A673 (cell line): ENCODE measurements at places on chromosomes 2 and 18. TPM values are rescaled to one million over a fixed set of nuclear protein-coding genes. Genes with fewer than 3 reads are reported as not detected.

The CIDEA gene
- not detected in 2 replicates for total RNA-seq

DNA sequence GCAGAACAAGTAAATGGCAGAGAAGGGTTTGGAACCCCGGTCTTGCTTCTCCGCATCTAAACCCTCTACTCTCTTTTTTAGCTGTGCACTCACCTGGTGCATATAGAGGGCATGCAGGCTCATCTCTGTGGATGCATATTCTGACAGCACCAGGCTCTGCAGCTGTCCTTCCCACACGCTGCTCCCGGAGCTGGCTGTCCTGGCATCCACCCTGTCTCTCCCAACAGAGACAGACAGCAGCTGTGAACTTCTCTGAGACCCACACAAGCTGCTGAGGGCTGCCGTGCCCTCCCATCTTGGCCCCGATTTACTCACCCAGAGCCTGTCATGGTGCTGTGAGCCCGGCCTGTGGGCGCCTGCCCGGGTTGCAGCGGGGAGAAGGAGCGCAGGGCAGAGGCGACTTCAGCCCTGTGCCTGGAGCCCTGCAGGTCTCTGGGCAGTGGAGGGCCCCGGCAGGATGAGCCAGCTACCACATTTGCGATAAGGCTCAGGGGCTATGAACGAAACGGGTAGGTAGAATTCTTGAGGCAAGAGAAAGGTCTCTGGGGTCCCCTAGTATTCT is 3.3 kb upstream of the ABCB6 start:
- DNase-seq, result no peak

GRCh38 chr18:57910134-57910533 is 107.0 kb upstream of the ATP8B1 start:
- DNase-seq, result no peak

The KCNJ13 gene
- total RNA-seq, result not detected in 2 replicates

DNA sequence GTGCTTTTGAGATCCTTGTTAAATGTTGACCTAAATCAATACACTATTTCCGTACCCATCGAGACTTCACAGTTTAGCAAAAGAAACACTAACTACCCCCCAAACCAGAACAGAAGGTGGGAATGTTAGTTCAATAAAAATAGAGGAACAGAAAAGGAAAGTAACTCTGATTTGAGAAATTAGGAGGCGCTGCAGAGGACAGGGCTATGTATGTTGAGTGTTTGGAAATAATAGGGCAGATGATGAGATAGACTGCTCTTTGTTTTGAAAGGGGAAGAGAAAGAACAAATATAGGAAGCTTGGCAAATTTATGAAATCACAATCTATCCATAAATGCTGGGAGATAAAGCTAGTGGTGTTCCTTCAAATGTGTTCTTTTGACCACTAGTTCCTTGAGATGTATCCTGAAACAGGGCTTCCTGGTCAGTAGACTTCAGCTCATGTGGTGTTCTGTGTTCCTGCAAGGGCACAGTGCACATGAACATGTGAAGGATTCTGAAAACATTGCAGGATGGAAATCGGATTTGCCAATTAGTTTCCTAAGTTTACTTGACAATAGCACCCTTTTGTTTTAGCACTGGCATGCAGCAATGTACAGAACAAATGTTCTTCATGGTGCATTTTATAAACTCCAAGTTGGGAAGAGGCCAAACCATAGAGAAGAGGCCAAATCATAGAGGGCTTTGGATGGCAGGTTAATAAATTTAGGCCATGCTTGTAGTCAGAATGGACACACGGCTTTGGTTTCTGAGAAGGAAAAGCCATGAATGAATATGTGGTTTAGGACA is 39.8 kb downstream of the RHBDD1 start:
- DNase-seq, result no peak

DNA sequence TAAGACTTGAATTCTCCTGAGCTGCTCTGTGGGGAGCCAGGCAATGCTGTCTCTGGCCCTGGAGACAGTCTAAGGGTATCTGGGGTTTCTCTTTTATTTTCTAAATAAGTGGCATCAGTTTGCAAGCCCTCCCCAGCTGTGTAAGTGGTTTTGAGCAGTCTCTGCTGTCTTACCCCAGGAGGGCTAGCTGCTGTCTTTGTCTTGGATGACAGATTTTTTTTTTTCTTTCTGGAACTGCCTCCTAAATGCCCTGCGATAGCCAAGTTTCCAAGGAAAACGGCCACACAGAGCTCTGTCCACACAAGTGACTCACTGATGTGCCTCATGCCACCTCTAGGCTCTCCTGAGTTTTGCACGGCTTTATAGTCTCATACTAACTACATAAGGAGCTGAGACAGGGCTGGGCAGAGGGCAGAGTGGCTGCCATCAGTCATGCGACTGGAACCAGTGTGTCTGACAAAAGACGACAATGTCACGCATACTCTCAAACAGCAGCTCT is 37.2 kb upstream of the THOC1 start:
- peak; percentile 33 for DNase-seq

GRCh38 chr2:149394864-149395263 is 64.5 kb downstream of the LYPD6 start:
- DNase-seq, result no peak

GRCh38 chr18:36308711-36309435 is 11.4 kb downstream of the FHOD3 start:
- DNase-seq, result no peak

DNA sequence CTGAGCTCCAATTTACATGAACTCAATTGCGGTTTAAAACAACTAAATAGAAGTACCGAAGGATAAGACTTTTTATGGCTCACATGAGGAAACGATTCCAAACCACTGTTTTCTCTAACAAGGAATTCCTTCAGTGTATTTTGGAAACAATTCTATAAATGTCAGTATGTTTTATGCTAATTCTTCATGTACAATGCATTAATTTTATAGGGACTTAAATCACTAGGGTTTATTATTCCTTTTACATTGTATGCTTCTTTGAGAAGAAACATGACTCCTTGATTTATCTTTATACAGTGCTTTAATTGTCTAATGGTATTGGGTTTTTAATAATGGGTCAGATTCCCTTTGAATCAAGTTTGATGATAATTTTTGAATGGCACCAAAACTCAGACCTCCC is 566.8 kb downstream of the EPHA4 start:
- no peak for DNase-seq

DNA sequence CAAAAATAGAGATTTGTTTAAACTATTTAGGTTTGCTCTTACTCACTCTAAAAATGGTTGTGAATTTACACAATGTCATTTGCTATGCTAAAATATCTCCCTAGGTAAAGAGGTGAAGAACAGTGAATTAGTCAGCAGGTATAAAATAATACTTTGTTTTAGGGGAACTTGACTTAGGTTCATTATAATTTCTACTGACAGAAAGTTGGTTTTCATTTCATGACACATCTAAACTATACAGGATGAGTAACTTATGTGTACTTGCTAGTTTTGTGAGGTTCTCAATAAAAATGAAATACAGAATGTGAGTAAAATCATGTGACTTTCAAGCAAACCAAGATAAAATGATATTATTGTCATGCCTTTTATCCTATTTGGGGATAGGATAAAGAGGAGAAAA is 66.0 kb downstream of the DIS3L2 start:
- no peak for DNase-seq

GRCh38 chr18:27704736-27705361 is 472.1 kb downstream of the CDH2 start:
- peak; percentile 23 for DNase-seq

GRCh38 chr18:45166836-45167551 is 448.3 kb upstream of the SLC14A2 start:
- DNase-seq, result no peak

The SAG gene
- 1.3 and 2.4 TPM in 2 replicates for total RNA-seq

The HOXD8 gene
- 56.8 and 61.9 TPM in 2 replicates for total RNA-seq

The ACTR1B gene
- 36.3 and 41.7 TPM in 2 replicates for total RNA-seq

GRCh38 chr2:150532020-150532419 is 44.6 kb upstream of the RND3 start:
- no peak for DNase-seq

- DNase-seq, result no peak
These were observed 46.4 kb downstream of the ABCG8 start for GRCh38 chr2:43885132-43885632.

- DNase-seq, result no peak
These were observed 371.2 kb downstream of the INSIG2 start for GRCh38 chr2:118459426-118459825.

The MRPL44 gene
- total RNA-seq, result 38.3 and 39.1 TPM in 2 replicates

- peak; percentile 59 for DNase-seq
These were observed 439.3 kb downstream of the TMX3 start for GRCh38 chr18:68275616-68276015.

DNA sequence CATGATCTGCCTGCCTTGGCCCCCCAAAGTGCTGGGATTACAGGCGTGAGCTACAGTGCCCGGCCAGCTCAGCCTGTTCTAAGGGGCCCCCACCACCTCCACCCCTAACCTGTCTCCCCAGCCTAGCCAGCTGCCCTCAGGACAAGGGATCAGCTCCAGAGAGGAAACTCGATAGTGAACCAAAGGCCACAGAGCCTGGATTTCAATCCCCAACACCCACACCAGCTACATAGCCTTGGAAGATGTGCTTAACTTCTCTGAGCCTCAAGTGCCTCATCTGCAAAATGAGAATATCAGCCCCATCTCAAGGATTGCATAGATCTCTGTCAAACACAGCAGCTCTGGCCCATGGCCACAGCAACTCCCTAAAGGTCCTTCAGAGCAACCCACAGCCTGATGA is 32.0 kb downstream of the BIN1 start:
- DNase-seq, result no peak

The FAM237A gene
- total RNA-seq, result not detected in 2 replicates

DNA sequence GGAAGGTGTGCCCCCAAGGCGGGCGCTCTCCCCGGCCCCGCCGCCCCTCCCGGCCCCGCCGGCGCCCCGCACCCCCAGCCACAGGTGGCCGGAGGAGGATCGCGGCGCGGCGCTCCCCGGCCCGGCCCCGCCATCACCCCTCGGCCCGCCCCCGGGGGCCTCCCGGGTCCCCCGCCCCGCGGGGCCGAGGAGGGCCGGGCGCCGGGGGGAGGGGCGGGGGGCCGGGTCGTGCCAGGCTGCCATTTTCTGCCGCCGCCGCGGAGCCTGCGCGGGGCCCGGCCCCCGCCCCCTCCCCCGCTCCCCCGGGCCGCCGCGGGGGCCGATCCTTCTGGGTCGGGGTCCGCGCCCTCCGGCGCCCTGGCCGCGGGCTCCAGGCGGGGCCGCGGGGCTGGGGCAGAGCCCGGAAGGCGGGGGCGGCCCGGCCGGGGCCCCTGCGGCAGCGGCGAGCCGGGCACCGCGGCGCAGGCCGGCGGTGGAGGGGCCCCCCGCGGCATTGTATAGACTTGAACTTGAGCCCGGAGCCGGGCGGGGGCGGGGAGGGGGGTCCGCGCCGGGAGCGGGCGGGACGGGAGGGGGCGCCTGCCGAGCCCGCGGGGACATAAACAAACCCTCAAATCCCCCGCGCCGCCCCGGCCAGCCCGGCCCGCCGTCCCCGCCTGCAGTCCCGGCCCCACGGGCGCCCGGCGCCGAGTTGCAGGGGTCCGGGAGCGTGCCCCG is 556 bp downstream of the DNMT3A start:
- peak; percentile 51 for DNase-seq

DNA sequence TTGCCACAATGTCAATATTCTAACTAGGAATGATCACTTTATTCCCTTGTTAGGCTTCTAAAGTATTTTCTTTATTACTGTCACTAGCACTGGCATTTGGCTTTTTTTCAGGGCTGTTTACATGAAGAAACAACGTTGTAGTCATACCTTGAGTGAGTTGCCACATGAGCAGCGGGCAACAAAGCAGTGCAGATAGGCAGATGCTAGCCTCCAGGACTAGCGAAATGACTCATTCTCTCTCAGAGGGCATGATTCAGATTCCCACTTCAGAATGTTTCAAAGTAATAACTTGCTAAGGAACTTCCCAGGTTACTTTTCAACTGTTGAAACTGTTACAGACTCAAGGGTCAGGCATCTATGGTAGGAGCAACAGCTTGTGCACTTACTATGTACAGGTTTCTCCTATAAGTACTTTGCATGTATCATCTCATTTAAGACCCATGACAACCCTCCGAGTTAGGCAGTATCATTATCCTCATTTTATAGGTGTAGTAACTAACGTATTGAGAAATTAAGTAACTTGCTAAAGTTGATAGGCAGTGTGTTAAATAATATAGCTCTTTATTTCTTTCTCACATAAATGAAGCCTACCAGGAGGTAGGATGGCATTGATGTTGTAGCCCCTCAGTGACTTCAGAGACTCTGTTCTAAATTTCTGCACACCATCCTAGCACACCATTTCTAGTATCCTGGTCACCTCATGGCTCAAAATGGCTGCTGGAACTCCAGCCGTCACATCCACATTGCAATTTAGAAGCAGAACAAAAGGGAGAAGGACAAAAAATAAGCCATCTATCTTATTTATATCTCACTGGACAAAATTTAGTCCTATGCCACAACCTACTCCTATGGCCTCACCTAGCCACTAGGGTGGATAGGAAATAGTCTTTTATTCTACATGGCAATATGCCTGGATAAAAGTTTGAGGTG is 83.3 kb downstream of the ICOS start:
- DNase-seq, result no peak

DNA sequence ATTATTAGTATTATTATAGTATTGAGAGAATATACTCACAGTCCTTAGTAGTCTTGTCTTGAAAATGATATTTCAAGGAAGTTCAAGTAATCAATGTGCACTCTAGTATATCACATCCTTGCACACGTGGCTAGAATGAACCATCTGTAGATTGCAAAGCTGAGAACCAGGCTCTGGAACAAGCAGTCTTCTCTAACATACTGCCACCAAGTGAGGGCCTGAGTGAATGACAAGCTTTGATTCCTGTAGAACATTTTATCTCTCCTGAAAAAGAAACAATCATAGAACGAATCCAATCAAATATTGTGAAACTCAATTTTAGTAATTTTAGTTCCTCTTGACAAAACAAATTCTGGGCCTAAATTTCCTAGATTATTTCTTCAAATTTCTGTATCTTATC is 55.3 kb upstream of the SULT1C3 start:
- peak; percentile 35 for DNase-seq

DNA sequence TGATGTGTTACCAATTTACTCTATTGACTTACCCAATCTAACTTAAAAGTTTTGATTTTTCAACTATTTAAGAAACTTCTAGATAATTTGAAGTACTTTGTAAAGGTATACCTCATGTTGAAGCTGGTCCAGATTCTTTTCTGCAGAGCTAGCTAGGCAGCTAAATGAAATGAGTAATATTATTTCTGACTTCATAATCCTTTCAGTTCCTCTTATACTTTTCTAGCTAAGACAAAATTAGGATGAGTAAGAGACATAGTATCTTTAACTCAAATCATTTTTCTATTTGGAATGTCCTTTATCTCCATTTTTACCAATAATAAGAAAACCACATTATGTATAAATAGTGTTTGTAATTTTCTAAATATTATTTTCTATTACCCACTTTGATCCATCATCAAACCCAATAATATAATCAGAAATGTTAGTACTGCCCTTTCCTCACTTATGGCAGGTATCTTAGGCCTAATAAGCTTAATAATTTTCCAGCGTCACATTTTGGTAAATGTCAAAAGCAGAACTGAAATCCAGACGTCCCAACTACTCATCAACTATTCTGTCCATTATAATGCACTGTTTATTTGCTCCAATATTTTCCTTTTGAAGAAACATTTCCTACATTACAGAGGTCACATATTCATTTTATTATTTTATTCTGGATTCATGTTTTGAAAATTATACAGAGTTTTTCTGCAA is 456.6 kb downstream of the THSD7B start:
- no peak for DNase-seq

GRCh38 chr2:219021591-219021990 is 19.7 kb downstream of the CFAP65 start:
- DNase-seq, result no peak

GRCh38 chr18:48492880-48493279 is 46.0 kb upstream of the CTIF start:
- DNase-seq, result no peak

The DAPL1 gene
- 0.80 and 1.4 TPM in 2 replicates for total RNA-seq

The C2orf80 gene
- total RNA-seq, result not detected in 2 replicates

The FEV gene
- total RNA-seq, result 8.0 and 12.6 TPM in 2 replicates

GRCh38 chr2:157540102-157540501 is 88.6 kb downstream of the ACVR1C start:
- no peak for DNase-seq
